ENCODE measurements at places on chromosomes 13 and 19.

GRCh38 chr19:3369337-3370213 is 3.2 kb downstream of the NFIC start:
- no peak for DNase-seq

GRCh38 chr13:19960653-19960976 is 2.1 kb downstream of the ZMYM2 start:
- no peak for DNase-seq

GRCh38 chr19:46022431-46023310 is at the start of gene PGLYRP1:
Gene PGLYRP1 (minus strand): TSS chr19:46023053. CDS start chr19:46023021, 32 bp downstream.
- no peak for DNase-seq

GRCh38 chr19:1428738-1429391 is 9.3 kb upstream of the RPS15 start:
- DNase-seq = no peak

GRCh38 chr13:30006246-30006645 is 155.8 kb upstream of the UBL3 start:
- no peak for DNase-seq

DNA sequence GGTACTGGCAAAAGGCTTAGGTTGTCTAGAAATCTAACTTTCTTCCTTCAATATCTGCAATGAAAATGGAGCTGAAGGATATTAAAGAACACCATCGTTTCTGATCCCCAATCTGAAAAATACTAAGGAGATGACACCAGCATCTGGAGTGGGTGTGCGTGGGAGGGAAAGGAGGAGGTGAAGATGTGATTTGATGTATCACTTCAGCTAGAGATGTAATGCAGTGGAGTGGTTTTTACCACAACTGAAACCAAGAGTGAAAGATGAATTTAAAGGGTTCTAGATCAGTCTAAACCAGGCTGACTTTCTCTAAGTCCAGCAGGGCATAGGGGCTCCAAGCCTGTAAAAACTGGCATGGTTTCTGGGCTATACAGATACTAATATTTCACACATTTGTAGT is 148.4 kb downstream of the AKAP11 start:
- DNase-seq = peak; percentile 81

- DNase-seq = no peak
These were observed 64.9 kb downstream of the KL start for GRCh38 chr13:33080972-33081590.

- DNase-seq = no peak
These were observed 66.0 kb downstream of the PCCA start for GRCh38 chr13:100154842-100155416.

DNA sequence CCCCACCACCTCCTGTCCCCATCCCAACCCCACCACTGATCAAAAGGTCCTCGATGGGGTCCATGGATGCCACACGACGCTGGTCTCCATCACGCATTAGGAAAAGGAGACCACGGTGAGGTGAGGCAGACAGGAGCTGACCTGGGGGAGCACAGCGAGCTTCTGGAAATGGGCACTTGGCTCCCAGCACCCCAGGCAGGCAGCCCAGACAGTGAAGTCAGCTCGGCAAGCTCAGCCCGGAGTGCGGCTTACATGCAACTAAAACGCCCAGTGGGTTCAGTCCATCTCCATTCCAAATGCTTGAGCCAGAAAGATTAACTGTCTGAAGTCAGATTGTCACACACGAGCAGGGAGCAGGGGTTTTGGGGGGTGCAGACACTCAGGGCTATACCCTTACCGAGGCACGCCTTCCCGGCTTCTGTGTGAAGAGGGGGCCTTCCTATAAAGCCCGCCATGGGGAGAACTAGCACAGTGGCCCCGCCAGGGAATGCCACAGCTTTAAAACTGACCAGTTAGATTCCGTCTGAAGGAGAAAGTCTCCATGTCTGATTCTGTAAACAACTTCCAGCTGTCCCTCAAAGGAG is 79.4 kb downstream of the SPACA7 start:
- DNase-seq = no peak

DNA sequence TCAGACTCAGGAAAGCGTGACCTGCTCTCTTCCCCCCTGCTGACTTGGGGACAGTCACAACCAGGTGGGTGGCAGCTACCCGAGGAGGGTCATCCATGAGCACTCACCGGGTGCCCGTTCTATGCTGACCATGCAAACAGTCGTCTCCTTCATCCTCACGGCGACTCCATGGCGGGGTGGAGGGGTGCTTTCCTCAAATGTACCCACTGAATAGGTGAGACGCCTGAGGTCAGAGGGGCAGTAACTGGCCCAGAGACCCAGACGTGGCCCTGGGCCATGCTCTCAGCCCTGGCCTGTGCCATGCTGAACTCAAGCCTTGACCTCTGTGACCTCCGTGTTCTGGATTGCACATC is 59.2 kb upstream of the TPM4 start:
- no peak for DNase-seq

- DNase-seq = no peak
These were observed 166.4 kb downstream of the SHISA2 start for GRCh38 chr13:25885418-25885817.

DNA sequence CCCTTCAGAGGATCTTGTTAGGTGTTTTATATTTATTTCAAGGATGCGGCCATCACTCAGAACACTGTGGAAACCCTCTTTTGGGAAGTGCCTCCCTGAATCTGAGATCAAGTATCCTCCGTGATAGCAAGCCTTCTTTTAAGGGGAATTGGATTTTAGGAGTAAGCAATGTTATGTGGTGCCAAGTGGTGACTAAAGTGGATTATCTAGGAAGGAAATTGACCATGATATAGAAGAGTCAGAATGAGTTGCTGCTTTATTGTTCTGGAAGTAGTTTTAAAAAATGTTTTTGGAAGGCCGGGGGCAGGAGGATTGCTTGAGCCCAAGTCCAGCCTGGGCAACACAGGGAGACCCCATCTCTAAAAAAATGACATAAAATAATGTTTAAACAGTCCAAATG is 6.7 kb downstream of the ERCC5 start:
- no peak for DNase-seq

- no peak for DNase-seq
These were observed 7.8 kb downstream of the GRIN2D start for GRCh38 chr19:48401287-48401686.

DNA sequence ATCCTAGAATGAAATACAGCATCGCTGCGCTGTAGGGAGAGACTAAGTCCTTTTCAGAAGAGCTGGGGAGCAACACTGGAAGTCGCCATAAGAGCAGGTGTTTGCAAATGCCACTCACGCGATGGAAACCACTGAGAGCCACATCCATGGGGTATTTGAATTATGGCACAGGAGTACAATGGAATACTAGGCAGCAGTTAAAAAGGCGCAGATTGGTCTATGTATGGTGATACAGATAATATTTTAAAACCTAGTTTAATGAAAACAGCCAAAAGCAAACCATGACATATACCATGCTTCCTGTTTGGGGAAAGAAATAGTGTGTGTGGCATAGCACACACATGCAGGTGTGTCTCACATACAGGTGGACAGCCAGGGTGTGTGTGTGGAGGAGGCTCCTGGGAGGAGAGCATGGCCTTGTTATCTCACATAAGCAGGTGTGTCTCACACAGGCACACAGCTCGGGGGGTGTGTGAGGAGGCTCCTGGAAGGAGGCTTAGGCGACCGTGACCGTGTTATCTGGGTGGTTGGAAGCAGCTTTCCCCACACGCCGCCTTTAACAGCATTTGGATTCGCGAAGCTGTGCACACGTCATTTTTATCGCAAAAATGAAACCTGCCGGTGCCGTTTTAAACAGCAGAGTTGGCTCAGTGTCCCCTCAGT is 33.6 kb downstream of the ADPRHL1 start:
- no peak for DNase-seq

DNA sequence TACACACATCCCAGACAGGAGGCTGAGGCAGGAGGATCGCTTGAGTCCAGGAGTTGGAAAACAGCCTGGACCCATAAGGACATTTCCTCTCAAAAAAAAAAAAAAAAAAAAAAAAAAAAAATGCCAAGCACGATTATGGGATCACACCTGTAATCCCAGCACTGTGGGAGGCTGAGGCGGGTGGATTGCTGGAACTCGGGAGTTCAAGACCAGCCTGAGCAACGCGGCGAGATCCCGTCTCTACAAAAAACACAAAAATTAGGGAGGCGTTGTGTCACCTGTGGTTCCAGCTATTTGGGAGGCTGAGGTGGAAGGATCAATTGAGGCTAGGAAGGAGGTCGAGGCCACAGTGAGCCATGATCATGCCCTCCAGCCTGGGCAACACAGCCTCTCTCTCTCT is 973 bp upstream of the OCEL1 start:
- no peak for DNase-seq

- no peak for DNase-seq
These were observed 536.4 kb downstream of the IRS2 start for GRCh38 chr13:109249780-109250528.

- peak; percentile 44 for DNase-seq
These were observed 23.7 kb upstream of the TNFSF14 start for GRCh38 chr19:6693681-6694080.

- DNase-seq = no peak
These were observed 32.7 kb upstream of the GPR183 start for GRCh38 chr13:99339736-99340397.

GRCh38 chr13:79678100-79678499 is 197.1 kb downstream of the NDFIP2 start:
- DNase-seq = no peak

GRCh38 chr13:98143157-98143553 is 261 bp downstream of the FARP1 start:
- DNase-seq = no peak

GRCh38 chr13:105327581-105328126 is 1207.8 kb downstream of the EFNB2 start:
- DNase-seq = no peak

GRCh38 chr19:35757231-35757748 is 461 bp upstream of the HSPB6 start:
- peak; percentile 58 for DNase-seq

DNA sequence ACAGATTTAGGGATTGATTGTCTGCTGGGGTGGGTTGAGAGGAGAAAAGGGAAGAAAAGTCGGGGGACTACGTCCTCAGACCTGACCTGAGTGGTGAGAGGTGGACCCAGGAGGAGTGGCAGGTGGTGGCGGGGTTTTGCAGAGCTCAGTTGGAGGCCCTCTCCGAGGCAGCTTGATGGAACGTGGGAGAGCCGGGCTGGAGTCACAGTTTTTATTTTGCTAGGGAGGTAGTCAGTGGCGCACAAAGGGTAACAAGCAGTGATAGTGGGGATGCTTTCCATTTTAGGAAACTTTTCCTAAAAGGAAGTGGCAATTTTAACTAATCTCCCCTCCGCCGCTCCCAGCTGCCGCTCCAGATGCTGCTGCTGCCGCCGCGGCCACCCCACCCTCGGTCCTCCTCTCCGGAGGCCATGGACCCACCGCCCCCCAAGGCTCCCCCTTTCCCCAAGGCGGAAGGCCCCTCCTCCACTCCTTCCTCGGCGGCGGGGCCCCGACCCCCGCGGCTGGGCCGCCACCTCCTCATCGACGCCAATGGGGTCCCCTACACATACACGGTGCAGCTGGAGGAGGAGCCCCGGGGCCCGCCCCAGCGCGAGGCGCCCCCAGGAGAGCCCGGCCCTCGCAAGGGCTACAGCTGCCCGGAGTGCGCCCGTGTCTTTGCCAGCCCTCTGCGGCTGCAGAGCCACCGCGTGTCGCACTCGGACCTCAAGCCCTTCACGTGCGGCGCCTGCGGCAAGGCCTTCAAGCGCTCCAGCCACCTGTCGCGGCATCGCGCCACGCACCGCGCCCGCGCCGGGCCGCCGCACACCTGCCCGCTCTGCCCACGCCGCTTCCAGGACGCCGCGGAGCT is 1.1 kb upstream of the ZNF581 start:
- DNase-seq = peak; percentile 60

DNA sequence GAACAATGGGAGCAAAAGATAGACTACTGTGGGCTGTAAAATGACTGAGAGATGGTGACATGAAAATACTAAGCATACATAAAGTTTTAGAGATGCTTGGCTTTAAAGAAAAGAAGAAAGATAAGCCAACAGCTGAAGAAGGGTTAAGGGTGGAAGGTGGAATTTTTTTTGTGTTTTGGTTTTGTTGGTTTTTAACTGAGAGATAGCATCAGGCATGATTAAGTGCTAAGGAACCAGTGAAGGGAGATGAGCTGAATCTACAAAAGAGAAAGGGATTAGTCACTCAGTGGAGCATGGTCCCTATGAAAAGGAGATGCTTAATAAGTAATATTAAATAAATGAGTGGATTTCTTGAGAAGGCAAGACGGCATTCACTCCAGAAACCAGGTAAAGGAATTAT is 12.5 kb upstream of the TBC1D4 start:
- no peak for DNase-seq

GRCh38 chr13:61045251-61045650 is 370.4 kb downstream of the PCDH20 start:
- no peak for DNase-seq

- peak; percentile 45 for DNase-seq
These were observed 588 bp downstream of the DNASE2 start for GRCh38 chr19:12880551-12881171.

DNA sequence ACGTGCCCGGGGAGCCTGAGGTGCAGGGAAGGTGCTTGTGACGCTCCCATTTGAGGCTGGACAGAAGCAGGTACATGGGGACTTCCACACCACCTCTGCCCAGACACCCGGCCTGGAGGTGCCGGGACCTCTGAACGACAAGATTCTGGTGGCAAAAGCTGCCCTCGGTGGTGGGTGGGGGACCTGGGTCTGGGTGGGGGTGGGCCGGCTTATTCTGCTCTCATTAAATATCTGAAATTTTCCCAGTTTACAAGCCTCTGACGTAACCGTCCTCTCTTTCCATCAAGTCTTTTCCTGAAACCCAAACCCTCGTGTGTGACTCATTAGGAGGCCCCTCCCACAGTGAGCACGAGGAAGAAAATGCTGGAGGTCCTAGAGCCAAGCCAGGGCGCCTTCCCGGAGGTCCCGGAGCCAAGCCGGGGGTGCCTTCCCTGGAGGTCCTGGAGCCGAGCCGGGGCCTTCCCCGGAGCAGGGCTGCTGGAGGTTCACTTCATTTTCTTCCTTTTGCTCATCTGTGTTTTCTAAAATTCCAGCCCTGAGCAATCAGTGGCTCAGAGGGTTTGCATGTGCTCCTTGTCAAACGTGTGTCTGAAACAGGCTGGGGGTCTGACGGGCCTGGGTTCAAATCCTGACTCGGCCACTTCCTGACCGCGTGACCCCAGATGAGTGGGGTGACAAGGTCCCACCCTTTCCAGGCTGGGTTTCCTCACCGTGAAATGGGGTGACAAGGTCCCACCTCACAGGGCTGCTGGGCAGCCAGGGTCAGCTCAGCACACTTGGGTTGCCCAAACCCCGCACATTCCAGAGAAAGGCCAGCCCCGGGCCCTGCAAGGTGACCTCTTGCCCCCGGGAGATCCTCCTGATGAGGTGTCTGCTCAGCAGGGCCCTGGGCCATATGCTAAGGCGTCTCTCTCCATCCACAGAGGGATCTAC is 10.0 kb downstream of the CFD start:
- no peak for DNase-seq

GRCh38 chr19:17248011-17248776 is 2.5 kb upstream of the NR2F6 start:
- DNase-seq = no peak

- DNase-seq = no peak
These were observed 139.7 kb downstream of the VWA8 start for GRCh38 chr13:41821238-41821594.

GRCh38 chr13:110301606-110302553 is 5.1 kb downstream of the COL4A1 start:
- DNase-seq = no peak

Data from stimulated activated CD8-positive, alpha-beta memory T cell treated with anti-CD3 and anti-CD28 coated beads, Interleukin-4, amount 100 ng/mL, for 48 hours (primary cell).